Aorta (tissue), 5 donors: ENCODE measurements at places on chromosomes 2 and 18. TPM values are rescaled to one million over a fixed set of nuclear protein-coding genes. Genes with fewer than 3 reads are reported as not detected.

Gene ANKRD30B
- not detected for total RNA-seq

Gene EFHD1
- 236 TPM for total RNA-seq

Gene UGT1A8
- total RNA-seq = not detected

DNA sequence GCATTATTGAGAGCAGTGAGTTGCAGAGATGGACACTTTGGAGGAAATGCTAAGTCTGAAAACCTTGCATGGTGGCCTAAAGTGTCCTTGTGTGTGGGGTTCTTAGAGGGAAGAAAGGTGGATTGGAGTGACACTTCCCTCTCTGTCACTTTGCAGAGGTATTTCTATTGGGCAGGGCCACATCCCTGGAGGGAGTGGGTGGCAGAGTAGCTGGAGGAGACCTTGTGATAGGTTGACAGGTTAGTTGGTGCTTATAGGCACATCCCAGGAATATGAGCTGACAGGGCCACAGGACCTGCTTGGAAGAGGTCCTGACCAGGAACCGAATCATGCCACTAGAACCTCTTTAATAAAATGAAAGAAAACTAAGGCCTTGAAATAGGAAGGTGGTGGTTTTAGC lies 972 bp upstream of the IGFBP5 start:
- no peak for DNase-seq

DNA sequence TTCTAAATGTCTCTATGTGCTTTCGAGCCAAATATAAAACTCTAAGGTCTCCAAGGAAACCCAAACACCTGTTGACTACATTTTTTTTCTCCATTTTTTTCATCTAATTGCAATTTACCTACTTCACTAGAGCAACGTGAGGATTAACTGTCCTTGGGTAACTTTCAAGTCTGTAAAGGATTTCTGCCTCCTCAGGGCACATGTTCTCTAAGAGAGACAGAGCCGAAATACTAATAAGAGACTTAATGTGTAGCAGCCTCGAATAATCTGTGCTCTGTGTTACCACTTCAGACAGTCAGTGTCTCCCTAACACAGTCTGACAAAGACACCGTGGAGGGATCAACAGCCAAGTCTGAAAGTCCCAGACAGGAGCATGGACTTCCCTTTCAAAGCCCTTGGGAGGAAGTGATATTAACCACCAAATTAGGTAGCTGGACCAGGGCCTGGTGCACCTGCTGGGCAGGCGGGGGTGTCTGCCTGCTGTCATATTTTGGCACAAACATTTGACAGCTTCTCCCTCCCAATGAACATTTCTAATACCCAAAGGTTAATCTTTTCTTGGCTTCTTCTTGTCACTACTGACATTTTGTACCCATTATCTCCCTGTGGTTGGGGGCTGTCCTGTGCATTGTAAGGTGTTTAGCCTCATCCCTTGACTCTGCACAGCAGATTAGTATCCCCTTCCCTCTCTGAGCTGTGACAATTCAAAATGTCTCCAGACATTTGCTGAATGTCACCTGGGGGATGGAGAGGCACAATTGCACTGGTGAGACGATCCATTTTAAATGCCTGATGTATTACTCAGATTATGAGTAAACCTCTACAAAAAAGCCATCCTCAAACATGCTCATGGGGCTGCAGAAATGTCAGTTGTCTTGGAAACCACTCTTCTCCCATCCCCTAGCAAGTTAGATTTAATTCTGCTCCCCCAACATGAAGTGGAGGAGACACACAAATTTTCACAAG lies 45.7 kb upstream of the LYPD1 start:
- no peak for DNase-seq

DNA sequence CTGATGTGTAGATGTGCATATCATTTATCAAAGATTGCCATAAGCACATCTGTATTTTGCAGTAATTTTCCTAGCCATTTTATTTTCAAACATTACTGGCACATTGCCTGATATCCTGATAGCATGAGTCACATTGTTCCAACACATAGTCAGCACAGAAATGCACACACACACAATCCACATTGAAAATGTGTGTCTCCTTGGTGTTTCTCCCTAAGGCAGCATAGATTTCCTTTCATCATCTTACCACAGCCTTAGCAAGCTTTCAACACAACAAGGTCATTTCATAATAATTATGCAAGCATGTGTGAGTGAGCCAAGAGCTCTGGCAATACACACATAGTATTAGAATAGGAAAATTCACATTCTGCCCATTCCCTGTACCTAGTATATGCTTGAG lies 245.4 kb upstream of the MEIS1 start:
- DNase-seq = no peak

DNA sequence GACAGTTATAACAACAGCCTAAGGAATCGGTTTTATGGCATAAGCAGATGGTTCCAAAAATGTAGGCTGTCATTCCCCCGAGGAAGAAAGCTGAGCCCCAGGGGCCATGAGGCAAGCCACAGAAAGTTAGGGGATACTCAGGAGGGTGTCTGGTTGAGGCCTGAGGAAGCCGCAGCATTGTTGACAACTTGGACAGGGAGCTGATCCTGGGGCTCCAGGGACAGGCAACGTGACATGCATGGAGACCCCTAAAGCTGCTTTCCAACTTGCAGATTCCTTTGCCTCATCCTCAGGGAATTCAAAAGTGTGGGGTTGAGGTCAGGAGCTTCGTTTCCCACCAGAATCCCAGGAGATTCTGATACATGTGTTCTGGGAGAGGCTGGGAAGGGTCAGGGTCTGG lies 20.9 kb downstream of the CELF4 start:
- peak; percentile 19 for DNase-seq

GRCh38 chr2:32386739-32387138 lies 29.9 kb downstream of the BIRC6 start:
- DNase-seq = no peak

GRCh38 chr18:9557250-9557943 lies 57.0 kb downstream of the PPP4R1 start:
- no peak for DNase-seq

GRCh38 chr18:31070206-31070605 lies 27.7 kb upstream of the DSC3 start:
- no peak for DNase-seq

GRCh38 chr2:129922571-129923264 lies 56.7 kb upstream of the RAB6C start:
- DNase-seq = no peak

GRCh38 chr2:9110893-9111569 lies 95.6 kb upstream of the ASAP2 start:
- DNase-seq = no peak

- no peak for DNase-seq
Observed at GRCh38 chr18:69215161-69215560, 185.5 kb upstream of the DOK6 start.

- DNase-seq = no peak
Observed at GRCh38 chr2:195574312-195574711, 82.7 kb upstream of the SLC39A10 start.

GRCh38 chr2:52193804-52194203 lies 1161.9 kb upstream of the NRXN1 start:
- DNase-seq = no peak

DNA sequence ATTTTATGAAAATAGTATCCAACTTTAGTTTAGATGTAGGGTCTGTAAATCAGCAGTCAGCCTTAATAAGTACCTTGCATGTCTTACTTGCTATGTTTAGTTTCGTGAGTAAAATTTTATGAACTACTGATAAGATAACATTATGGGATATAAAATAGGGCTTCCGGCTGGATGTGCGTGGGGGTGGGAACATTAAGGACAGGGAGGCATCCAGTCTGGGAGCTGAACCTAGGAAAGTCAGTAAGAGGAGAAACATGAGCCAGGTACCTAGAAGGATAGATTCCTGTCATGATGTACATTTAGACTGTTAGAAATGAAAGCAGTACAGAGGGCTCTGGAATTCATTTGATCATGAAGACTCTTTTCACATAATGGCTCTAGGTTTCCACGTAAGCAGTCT lies 12.7 kb upstream of the KCNJ13 start:
- no peak for DNase-seq

DNA sequence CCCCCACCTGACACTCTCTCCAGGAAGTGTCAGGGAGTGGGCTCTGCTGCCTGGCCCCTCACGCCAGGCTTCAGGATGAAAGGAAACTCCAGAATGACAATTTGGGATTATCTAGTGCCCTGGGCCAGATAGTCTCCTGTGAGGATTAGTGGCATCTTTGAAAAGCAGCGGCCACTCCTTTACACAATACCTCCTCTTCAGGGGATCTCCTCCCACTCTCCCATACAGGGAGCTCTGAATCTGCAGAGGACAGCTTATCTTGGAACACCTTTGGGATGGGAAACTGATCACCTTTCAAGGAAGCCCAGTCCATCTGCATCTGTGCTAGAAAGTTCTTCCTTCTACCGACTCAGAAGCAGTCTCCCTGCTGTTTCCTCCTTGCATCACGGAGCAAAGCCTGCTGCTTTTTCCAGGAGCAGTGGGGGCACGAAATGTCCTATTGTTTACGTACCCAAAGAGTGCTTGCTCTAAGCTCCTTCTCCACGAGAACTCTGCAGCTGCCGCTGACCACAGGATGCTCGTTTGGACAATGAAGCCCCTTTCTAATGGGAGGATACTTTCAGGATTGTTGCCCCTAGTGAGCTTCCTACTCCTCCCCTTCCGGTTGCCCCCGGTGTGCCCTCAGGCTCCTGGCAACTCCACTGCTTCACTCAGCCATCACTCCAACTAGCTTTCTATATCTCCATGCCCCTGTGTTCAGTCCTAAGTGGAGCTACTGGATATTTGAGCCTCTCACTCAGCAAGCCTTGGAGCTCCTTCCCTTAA lies 31.5 kb downstream of the SIX3 start:
- DNase-seq = no peak

DNA sequence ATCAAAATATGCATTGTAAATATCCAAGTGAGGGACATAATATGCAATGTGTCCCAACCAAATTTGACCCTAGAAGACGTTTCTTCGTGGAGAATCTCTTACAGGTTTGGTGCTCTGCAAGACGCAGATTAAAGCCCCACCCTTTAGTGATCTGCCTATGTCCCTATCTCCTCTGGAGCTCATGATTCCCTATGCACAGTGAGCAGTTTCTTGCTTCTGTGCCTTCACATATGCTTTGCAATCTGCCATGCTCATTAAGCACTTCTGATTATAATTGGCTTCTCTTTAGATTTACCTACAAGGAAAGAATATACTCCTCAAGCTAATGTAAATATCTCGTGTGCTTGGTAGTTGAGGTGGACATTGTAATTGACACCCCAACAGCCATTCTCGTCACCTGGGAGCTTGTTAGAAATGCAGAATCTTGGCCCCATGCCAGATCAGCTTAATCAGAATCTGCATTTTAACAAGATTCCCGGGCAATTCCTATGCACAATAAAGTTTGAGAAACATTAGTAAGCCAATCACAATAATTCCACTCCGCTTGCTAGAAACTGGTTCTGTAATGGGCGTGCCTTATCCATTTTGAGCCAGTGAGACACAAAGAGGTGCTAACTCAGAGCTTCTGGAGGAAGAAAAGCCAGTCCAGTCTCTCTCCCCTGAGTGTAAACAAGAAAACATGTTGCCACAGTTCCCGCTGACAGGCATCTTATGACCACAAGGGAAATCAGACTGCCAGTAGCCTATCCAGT lies 2.8 kb upstream of the PUM2 start:
- DNase-seq = no peak
